Osteocyte (in vitro differentiated cells): ENCODE measurements at places on chromosomes 11 and 22. TPM values are rescaled to one million over a fixed set of nuclear protein-coding genes. Genes with fewer than 3 reads are reported as not detected.

GRCh38 chr11:114496915-114497314, 57.6 kb downstream of the REXO2 start:
- H3K4me3 ChIP-seq, result no peak overlapping the region
- peaks cover 6% of the 10 kb centered on the region for H3K27me3 ChIP-seq
- H3K4me1 ChIP-seq, result no peaks in the 10 kb centered on the region
- no peak for DNase-seq
- H3K27ac ChIP-seq, result no peak overlapping the region

- no peaks in the 10 kb centered on the region for H3K36me3 ChIP-seq
- no peak overlapping the region for H3K4me3 ChIP-seq
- H3K27me3 ChIP-seq, result no peaks in the 10 kb centered on the region
- H3K4me1 ChIP-seq, result peaks cover 13% of the 10 kb centered on the region
- no peak for DNase-seq
- no peak overlapping the region for H3K27ac ChIP-seq
Measured at GRCh38 chr22:24503137-24503842, 8.2 kb downstream of the UPB1 start.

Gene BCO2
- 1.4 and 1.5 TPM in 2 replicates for total RNA-seq

GRCh38 chr22:49789289-49790141, 38.2 kb downstream of the BRD1 start:
- peak overlapping the region; percentile 10 for H3K27ac ChIP-seq
- no peak overlapping the region for H3K4me3 ChIP-seq
- DNase-seq, result no peak
- H3K36me3 ChIP-seq, result peaks cover 47% of the 10 kb centered on the region
